ENCODE measurements at places on chromosomes 7 and 10. TPM values are rescaled to one million over a fixed set of nuclear protein-coding genes. Genes with fewer than 3 reads are reported as not detected.

GRCh38 chr7:89618274-89618673 lies 536.0 kb upstream of the STEAP1 start:
- no peak for DNase-seq

CUZD1 gene
- total RNA-seq: 1.9 TPM

OR2A42 gene
- 0.30 TPM for total RNA-seq

- DNase-seq: no peak
Observed at GRCh38 chr10:114384181-114384580, 20.1 kb downstream of the AFAP1L2 start.

GRCh38 chr10:78589687-78590086 lies 479.1 kb upstream of the ZMIZ1 start:
- no peak for DNase-seq

- no peak for DNase-seq
Observed at GRCh38 chr7:100209493-100209892, 10.3 kb upstream of the PVRIG start.

OPN1SW gene
- not detected for total RNA-seq

DNA sequence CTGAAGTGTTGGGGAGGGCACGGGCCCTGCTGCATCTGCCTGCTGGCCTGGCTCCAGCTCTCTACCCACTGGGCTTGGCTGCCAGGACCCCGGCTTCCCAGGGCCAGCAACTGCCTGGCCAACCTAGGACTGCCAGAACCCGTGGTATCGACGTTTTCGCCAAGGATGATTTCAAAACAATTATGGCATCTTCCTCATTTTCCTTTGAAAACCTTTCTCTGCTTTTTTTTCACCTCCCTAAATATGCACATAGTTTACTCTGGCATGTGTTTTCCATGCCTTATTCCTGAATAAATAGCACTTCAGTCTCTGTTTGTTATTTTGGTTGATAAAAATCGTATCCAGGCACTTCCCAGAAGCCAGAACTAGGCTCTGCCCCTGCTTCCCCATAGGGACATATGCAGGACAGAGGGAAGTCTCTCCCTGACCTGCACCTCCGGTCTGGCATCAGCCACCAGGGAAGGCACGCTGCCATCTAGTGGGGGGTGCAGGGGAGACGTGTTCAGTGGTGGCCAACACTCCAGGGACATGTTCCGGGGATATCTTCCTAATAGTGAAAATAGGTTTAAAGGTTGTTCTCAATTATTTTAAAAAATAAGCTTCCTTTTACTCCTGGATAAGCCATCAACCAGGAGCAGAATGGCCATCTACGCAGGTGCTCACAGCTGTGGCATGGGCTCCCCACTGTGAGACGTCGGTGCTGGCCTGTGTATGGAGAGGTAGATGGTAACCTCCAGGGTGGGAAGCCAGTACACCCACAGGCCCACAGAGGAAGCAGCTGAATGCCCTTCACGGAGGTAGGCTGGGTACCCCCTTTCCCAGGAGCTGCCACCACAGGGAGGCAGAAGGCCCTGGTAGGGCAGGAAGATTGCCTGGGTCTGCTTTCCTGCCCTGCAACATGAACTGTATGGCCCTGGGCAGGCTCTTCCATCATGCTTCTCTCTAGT lies 30.7 kb upstream of the ANTXRL start:
- DNase-seq: no peak

- peak; percentile 68 for DNase-seq
Observed at GRCh38 chr7:143299840-143300239, 11.7 kb downstream of the CASP2 start.

DNA sequence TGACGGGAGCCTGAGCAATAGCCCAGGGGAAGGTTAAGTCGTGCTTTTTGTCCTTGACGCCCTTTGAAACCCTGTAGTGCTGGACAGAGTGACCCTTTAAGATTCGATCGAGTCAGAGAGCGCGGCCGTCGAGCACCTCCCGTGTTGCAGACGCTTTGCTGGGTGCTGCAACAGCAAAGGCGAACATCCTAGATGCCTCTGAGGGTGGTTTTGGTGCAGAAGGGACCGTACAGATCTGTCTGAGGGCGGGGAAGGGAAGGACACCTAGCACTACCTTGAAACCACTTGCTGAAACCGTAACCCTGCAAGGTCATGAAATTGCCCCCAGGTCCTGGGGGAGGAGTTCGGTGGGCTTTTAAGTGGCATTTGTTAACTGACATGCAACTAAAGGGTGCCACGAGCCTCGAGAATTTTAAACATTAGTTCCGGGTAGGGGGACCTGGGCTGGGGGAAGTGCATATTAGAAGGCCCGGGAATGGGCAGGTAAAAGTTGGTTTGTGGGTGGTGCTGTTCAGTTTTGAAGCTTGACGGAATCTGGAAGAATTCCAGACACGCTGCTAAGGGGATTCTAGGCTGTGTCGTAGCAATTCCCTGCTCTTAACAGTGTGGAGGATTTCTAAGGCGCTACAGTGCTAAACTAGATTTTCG lies 786 bp downstream of the ATP5F1C start:
- DNase-seq: no peak

DNA sequence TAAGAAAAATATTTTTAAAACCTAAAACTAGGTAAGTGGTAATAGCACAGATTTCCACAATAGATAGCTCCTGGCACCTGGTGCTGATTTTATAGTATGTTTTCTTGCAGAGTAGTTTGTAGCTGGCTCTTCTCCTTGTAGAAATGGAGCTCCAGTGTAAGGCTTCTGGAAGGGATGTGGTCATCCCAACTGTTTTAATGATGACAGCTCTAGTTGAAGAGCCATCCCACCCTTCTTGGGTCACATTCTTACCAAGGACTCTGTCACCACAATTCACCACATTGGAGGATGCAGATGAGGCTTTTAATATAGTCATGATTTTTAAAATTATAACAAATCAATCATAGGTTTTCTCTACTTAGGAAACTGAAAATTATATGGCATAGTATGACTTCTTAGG lies 31.0 kb downstream of the TES start:
- no peak for DNase-seq

GPR141 gene
- not detected for total RNA-seq

- DNase-seq: no peak
Observed at GRCh38 chr7:139532636-139533155, 9.2 kb downstream of the CLEC2L start.

GRCh38 chr7:120738816-120739215 lies 119.1 kb downstream of the TSPAN12 start:
- DNase-seq: no peak

GRCh38 chr7:127718340-127718679 lies 66.3 kb downstream of the SND1 start:
- no peak for DNase-seq

Data from CD4-positive, CD25-positive, alpha-beta regulatory T cell (primary cell).